ENCODE measurements at places on chromosomes 2 and 18.

DNA sequence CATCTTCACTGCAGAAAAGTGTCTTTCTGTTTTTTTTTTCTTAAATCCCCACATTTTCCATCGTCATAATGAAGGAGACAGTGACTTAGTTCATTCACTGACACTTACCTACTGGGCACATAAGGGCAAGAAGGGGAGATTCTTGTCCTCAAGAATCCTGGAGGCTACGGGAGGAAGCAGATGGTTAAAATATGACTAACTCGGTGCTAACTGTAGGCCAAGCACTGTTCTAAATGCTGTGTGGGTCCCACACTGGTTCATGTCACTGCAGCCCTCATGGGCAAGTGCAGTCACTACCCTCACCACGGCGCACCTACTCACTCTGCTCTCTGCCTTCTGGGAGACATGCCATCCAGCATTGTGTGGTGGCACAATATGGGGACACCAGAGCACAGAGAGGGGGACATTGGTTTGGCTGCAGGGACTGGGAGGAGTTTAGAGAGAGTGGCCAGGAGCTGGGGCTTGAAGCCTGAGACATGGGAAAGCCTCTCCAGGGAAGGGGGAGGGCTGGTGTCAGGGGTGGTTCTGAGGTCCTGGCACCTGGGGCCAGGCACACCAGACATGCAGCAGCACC, 305.2 kb downstream of the MYCN start:
- DNase-seq = no peak

GRCh38 chr18:42192251-42193248, 237.5 kb downstream of the PIK3C3 start:
- DNase-seq = peak; percentile 88

- no peak for DNase-seq
These were observed 9.9 kb upstream of the KLHL30 start for GRCh38 chr2:238128534-238129001.

- peak; percentile 56 for DNase-seq
These were observed 1183.2 kb upstream of the ACVR2A start for GRCh38 chr2:146661473-146662096.

GRCh38 chr2:145752091-145752806, 1232.3 kb upstream of the ZEB2 start:
- peak; percentile 95 for DNase-seq

- no peak for DNase-seq
These were observed 1640.1 kb upstream of the CELF4 start for GRCh38 chr18:39205565-39206195.

GRCh38 chr2:110840508-110840907, 108.1 kb downstream of the ACOXL start:
- DNase-seq = peak; percentile 2

DNA sequence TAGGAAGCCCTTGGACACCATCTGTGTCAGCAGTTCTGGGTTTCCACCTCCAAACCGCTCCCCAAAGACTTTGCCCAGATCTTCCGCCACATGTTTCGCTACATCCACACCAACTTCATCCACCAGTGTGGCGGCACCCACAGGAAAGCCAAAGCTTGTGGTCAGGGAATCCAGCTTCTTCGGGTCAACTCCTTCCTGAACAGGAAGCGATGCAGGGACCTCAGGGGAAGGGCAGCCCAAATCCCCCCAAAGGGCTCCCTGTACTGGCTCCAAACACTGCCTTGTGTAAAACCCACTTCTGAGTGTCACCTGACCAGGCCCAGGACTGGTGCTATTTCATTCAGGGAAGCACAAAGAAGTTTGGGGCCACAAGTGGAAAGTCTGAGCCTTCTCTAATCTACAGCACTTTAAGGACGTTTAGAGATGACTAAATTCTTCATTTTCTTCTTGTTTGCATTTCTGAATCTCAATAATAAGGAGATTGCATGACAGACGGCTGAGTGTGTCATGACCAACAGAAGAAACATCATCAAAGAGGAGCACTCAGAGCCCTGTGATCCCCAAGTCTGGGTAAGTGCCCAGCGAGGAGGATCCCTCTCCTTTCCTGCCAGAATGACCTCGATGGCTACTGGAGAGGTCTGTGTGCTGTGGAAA, 20.8 kb downstream of the GAREM2 start:
- DNase-seq = no peak

DNA sequence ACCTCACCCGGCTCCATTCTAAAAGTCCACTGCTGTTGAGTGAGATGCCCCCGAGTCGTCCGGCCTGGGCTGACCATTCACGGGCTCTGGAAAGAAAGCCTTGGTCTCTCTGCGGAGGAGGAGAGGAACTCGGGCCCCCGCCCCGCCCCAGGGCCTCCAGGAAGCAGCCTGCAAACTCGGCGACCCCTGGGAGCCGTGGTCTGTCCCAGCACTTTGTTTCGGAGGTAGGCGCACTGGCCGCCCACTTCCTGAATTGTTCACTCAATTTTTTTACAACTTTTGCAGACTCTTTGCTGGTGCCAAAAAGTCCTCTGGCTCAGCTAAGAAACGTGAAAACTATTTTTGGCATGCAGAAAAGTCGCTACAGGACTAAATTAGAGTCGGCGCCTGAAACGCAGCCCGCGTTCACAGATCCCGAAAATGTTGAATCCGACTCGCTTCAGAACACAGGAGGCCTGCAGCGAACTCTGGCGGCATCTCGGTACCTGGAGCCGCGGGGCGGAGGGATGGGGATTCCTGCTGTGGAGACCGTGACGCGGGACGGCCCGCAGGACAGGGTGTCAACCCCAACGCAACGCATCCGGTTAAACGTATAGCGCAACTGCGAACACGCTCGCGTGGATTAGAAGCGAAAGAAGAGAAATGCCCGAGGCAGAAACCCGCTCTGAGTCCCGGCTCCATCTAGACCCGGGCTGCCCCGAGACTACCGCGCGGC, 1.5 kb downstream of the PXDN start:
- DNase-seq = peak; percentile 86

GRCh38 chr2:171149986-171150693, 10.6 kb downstream of the TLK1 start:
- DNase-seq = no peak

DNA sequence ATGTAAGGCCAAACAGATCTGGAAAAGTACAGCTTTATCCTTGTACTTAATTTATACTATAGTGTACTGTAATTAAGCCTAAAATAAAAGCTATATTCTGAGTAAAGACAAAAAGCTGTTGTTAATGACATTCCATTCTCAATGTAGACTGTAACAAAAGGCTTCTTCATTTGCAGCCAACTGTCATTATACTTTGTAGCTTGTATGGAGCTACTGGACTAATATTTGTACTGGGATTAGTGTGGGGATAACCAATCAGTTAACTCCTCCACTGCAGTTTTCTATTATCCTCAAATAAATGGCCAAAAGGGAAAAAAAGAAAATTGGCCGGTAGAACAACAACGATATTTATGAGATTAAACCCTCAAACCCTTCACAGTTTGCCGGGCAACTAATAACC, 66.5 kb downstream of the STK39 start:
- no peak for DNase-seq

DNA sequence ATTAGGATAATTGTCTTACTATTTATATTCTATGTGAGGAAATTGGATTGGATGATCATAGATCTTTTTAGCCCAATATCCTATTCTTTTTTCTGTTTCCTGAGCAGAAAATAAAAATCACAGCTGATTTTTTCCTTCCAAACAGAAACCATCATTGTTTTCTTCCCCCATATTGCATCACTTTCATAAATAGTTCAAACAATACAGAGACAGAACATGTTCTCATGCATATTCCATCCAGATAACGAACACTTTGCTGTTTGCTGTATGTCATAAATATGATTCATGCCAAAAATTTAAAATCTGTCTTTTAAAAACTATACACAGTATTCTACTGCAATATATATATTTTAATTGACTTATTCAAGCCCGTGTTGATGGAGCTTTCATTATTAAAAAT, 22.0 kb upstream of the RALBP1 start:
- DNase-seq = no peak

GRCh38 chr2:236703373-236703709, 133.7 kb downstream of the ACKR3 start:
- no peak for DNase-seq

- DNase-seq = no peak
These were observed 413.6 kb upstream of the ID2 start for GRCh38 chr2:8268172-8268783.

DNA sequence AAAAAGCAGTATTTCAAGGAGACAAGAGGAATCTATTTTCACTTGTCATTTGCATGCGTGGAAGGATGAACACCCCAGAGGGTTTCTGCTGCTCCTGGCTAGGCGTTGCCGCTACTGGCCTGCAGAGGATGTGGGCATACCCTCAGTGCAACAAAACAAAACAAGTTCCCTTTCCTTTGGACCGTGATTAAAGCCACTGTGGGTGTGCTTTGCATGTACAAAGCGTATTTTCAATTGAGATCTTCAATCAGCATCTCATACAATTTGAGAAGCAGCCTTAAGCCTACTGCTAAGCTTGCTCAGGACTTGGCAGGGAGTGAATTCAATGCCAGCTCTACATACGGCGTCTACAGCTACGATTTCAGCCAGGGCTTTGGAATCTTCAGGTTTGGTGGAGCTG, 298.4 kb downstream of the LPIN1 start:
- DNase-seq = no peak

DNA sequence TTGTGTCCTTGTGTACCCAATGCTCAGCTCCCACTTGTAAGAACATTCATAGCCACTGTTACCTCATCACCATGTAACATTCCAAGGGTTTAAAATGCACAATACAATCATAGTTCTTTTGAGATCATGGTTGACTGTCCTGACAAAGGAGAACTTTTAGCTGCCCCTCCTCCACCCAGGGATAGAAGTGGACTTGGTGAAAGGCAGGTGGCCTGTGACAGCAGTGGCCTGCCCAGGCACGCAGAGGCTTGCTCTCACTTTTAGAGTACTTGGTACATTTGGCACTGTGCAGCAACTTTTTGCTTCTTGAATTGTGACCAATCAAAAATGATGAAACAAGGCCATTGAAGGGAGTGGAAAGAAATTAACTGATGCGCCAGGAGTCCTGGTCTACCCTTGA, 108.7 kb downstream of the ANKRD44 start:
- no peak for DNase-seq

GRCh38 chr18:25435149-25435782, 83.3 kb upstream of the ZNF521 start:
- no peak for DNase-seq

GRCh38 chr2:55144922-55145820, 86.9 kb downstream of the CLHC1 start:
- no peak for DNase-seq

- DNase-seq = peak; percentile 72
These were observed 35.5 kb upstream of the PTMA start for GRCh38 chr2:231672617-231673347.

- DNase-seq = peak; percentile 72
These were observed 20.1 kb downstream of the BCL11A start for GRCh38 chr2:60533101-60534051.

GRCh38 chr2:143398781-143399180, 269.6 kb downstream of the ARHGAP15 start:
- DNase-seq = no peak

DNA sequence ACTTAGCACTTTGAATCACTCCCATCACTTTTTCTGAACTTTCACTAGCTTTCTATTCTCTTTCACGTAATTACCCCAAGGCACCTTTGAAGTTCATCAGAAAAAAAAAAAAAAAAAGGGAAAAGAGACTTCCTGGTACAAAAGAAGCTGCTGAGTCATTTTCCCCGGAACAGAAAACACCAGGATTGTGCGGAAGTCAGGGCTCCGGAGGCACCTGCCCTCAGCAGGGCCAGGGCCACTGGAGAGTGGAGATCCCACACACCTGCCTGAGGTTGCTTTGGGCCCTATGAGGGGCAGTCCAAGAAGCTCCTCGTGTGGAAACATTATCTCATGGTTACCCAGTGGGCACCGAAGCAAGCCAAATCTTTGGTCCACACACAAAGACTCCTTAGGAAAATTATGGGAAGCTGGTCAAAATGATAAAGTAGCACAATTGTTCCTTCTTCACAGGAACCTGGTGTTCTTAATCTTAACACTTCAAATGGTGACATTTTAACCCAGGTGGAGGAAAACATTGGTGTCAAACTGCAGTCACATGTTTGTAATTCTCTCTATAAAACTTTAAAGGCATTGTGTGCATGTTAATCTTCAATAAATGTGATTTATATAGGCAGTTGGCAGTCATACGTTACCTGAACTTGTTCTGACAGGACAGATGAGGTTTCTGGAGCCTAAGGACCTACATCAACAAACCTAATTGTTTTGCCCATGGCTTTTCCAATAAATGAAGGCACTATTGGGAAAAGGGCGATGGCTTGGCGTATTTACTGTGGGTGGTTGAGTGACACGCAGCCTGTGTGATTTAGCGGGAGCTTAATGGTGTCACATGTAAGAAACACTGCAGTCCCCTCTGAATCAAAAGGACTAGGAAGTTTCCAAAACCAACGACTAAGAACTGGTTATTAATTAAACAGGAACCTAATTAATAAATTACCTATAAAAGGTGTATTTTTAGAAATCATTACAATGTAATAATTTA, 23.4 kb upstream of the FAM110C start:
- DNase-seq = no peak

- no peak for DNase-seq
These were observed 864.7 kb downstream of the NRXN1 start for GRCh38 chr2:50167271-50167670.

All from amniotic epithelial cell (primary cell).